ENCODE measurements at places on chromosomes 3 and 15. TPM values are rescaled to one million over a fixed set of nuclear protein-coding genes. Genes with fewer than 3 reads are reported as not detected.

- peak; percentile 41 for DNase-seq
- peak overlapping the region; percentile 52 for H3K4me3 ChIP-seq
- H3K27me3 ChIP-seq: peaks cover 60% of the 10 kb centered on the region
- H3K4me1 ChIP-seq: peaks cover 15% of the 10 kb centered on the region
- H3K36me3 ChIP-seq: no peaks in the 10 kb centered on the region
These were observed 858 bp downstream of the NTRK3 start for GRCh38 chr15:88255484-88256278.

GRCh38 chr15:31255176-31255510, 71.5 kb upstream of the KLF13 start:
- H3K36me3 ChIP-seq: peaks cover 4% of the 10 kb centered on the region
- no peak overlapping the region for H3K27ac ChIP-seq

- no peaks in the 10 kb centered on the region for H3K36me3 ChIP-seq
- H3K4me3 ChIP-seq: no peak overlapping the region
- peaks cover 10% of the 10 kb centered on the region for H3K27me3 ChIP-seq
- DNase-seq: no peak
- no peak overlapping the region for H3K27ac ChIP-seq
These were observed 93.4 kb downstream of the WDR76 start for GRCh38 chr15:43920254-43920600.

GRCh38 chr15:72099155-72099554, 18.8 kb downstream of the MYO9A start:
- peaks cover 8% of the 10 kb centered on the region for H3K36me3 ChIP-seq
- H3K27me3 ChIP-seq: no peaks in the 10 kb centered on the region
- H3K4me1 ChIP-seq: no peaks in the 10 kb centered on the region
- H3K4me3 ChIP-seq: no peak overlapping the region

- peaks cover 36% of the 10 kb centered on the region for H3K36me3 ChIP-seq
- no peak for DNase-seq
- H3K27me3 ChIP-seq: peaks cover 11% of the 10 kb centered on the region
- H3K27ac ChIP-seq: peak overlapping the region; percentile 89
These were observed 760 bp downstream of the FANCI start for GRCh38 chr15:89244574-89244903.

GRCh38 chr15:35427091-35427490, 118.9 kb downstream of the DPH6 start:
- no peak overlapping the region for H3K4me3 ChIP-seq
- H3K27ac ChIP-seq: no peak overlapping the region
- peaks cover 3% of the 10 kb centered on the region for H3K4me1 ChIP-seq

DNA sequence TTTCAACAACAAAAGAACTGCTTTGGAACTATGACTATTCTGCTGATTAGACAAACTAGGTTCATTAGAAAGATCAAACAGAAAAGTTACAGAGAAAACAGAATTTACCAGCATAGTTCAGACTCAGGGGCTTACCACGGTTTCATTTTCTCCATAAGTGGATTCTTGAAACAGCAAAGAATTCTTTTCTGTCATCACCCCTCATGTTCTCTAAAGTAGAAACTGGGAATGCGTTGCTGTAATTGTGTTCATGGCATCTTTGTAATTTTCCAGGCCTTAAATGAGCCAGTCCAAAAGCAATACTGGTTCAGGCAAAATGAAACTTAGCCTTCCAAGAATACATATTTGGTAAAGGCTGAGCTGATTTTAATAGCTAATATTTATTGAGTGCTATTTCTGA, 287.8 kb downstream of the CHL1 start:
- H3K36me3 ChIP-seq: no peaks in the 10 kb centered on the region
- H3K4me1 ChIP-seq: no peaks in the 10 kb centered on the region
- H3K27me3 ChIP-seq: no peaks in the 10 kb centered on the region
- H3K27ac ChIP-seq: no peak overlapping the region

GRCh38 chr3:105856605-105857004, 12.2 kb downstream of the CBLB start:
- no peak overlapping the region for H3K4me3 ChIP-seq
- H3K4me1 ChIP-seq: peaks cover 33% of the 10 kb centered on the region
- no peak for DNase-seq
- H3K27ac ChIP-seq: no peak overlapping the region
- H3K36me3 ChIP-seq: peaks cover 50% of the 10 kb centered on the region

DNA sequence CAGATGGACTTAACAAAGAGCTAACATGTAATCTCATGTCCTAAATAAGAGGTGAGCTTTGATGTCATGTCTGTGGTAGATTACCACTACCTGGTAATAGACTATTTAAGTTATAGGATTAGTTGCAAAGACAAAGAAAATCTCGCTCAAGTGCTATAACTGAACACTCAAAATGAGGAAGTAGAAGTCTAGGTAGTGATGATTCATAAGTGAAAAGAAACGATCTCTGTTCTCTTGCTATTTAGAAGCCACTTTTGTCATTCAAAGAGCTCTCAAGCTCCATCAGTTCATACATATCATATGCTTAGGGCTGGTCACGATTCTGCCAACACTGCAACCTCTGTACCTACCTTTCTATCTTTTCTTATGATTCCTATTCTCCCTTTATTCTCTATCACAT, 110.9 kb downstream of the EDEM1 start:
- H3K4me3 ChIP-seq: no peak overlapping the region
- H3K36me3 ChIP-seq: no peaks in the 10 kb centered on the region
- no peak overlapping the region for H3K27ac ChIP-seq
- no peaks in the 10 kb centered on the region for H3K27me3 ChIP-seq

DNA sequence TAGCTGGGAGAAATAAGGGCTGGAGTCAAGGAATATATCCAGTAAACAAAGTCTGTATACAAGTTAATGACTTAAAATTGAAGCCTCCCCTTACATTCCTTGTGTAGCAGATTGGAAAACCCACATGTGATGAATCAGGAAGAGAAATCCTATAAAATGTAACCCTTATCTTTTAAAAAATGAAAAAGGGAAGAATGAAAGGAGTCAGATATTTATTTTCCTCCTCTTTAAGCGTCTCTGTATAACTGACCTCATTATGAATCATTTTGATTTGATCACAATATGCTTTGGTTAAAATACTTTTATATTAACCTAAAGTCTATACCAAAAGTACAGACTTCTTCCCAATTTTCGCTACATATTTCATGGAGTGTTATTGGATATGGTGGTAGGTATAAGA, 316.3 kb upstream of the STAC start:
- no peak overlapping the region for H3K27ac ChIP-seq
- H3K4me1 ChIP-seq: no peaks in the 10 kb centered on the region
- H3K4me3 ChIP-seq: no peak overlapping the region
- no peaks in the 10 kb centered on the region for H3K27me3 ChIP-seq

- no peak for DNase-seq
- H3K36me3 ChIP-seq: no peaks in the 10 kb centered on the region
- H3K27ac ChIP-seq: no peak overlapping the region
These were observed 175.1 kb upstream of the ATP11B start for GRCh38 chr3:182618085-182618732.

GRCh38 chr15:63628123-63628822, 31.1 kb downstream of the FBXL22 start:
- H3K27ac ChIP-seq: no peak overlapping the region
- H3K4me1 ChIP-seq: peaks cover 1% of the 10 kb centered on the region
- no peak overlapping the region for H3K4me3 ChIP-seq
- H3K36me3 ChIP-seq: peaks cover 42% of the 10 kb centered on the region

GRCh38 chr15:96339619-96340347, 9.3 kb downstream of the NR2F2 start:
- peaks cover 4% of the 10 kb centered on the region for H3K4me1 ChIP-seq
- DNase-seq: no peak
- peak overlapping the region; percentile 48 for H3K27ac ChIP-seq
- H3K4me3 ChIP-seq: no peak overlapping the region
- no peaks in the 10 kb centered on the region for H3K36me3 ChIP-seq

GRCh38 chr3:149366031-149366430, 11.4 kb downstream of the TM4SF1 start:
- H3K27ac ChIP-seq: no peak overlapping the region
- no peaks in the 10 kb centered on the region for H3K4me1 ChIP-seq
- H3K36me3 ChIP-seq: no peaks in the 10 kb centered on the region
- H3K4me3 ChIP-seq: no peak overlapping the region

DNA sequence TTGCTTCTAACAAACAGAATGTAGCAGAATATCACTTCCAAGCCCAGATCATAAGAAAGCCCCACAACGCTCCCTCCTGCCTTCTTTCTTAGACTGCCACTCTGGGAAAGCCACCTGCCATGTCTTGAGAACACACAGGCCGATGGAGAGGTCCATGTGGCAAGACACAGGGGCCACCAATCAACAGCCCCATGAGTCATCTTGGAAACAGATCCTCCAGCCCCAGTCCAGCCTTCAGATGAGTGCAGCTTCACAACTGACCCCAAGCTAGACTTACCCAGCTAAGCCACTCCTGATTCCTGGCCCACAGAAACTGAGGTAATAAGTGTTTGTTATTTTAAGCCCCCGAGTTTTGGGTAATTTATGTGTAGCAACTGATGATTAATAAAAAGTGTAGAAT, 39.7 kb downstream of the PTH1R start:
- H3K4me1 ChIP-seq: peaks cover 18% of the 10 kb centered on the region
- no peaks in the 10 kb centered on the region for H3K27me3 ChIP-seq
- no peak overlapping the region for H3K27ac ChIP-seq
- peaks cover 42% of the 10 kb centered on the region for H3K36me3 ChIP-seq
- DNase-seq: peak; percentile 2

GRCh38 chr3:152348436-152349177, 79.9 kb downstream of the MBNL1 start:
- H3K27me3 ChIP-seq: no peaks in the 10 kb centered on the region
- no peak for DNase-seq
- no peak overlapping the region for H3K4me3 ChIP-seq

DNA sequence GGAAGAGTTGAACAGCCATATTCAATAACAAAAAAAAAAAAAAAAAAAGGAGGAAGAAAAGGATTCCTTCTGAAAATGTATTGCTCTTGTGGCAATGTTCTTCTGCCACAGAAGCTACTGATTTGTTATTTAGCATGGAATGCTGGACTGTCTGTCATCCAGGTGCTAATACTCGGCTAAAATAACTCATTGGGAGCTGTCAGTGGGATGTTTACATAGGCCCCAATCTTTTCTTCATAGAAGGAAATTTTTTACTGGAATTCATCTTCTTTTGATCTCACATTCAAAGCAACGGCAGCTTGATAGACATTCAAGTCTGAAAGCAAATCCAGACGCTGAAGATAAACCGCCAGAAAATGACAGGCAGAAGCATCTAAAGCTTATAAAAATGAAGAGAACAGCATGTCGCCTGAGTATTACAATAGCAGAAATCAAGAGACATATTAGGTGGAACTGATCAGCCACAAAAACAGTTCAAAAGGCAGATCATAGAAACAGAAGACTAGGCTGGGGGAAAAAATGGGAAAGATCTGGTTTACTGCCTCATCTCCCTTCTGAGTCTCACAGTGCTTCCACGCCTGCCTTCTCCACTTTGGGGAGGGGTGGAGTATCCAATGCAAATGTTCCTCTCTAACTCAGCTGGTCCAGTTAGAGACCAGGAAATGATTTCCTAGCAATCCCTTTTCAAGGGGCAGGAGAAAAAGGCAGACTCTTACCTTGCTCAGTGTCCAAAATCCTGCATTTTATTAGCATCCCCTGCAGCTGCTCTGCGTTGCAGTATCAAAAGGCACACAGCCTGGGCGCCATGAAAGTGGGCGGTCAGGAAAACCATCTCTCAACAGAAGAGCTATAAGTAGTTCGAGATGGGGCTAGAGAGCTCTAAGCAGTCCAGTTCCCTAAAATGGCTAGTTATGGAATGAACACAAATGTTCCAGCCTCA, 451.9 kb downstream of the FOXP1 start:
- no peak for DNase-seq
- H3K27me3 ChIP-seq: no peaks in the 10 kb centered on the region
- H3K36me3 ChIP-seq: peaks cover 1% of the 10 kb centered on the region
- peak overlapping the region; percentile 86 for H3K4me3 ChIP-seq
- peak overlapping the region; percentile 95 for H3K27ac ChIP-seq
- peaks cover 45% of the 10 kb centered on the region for H3K4me1 ChIP-seq

DNA sequence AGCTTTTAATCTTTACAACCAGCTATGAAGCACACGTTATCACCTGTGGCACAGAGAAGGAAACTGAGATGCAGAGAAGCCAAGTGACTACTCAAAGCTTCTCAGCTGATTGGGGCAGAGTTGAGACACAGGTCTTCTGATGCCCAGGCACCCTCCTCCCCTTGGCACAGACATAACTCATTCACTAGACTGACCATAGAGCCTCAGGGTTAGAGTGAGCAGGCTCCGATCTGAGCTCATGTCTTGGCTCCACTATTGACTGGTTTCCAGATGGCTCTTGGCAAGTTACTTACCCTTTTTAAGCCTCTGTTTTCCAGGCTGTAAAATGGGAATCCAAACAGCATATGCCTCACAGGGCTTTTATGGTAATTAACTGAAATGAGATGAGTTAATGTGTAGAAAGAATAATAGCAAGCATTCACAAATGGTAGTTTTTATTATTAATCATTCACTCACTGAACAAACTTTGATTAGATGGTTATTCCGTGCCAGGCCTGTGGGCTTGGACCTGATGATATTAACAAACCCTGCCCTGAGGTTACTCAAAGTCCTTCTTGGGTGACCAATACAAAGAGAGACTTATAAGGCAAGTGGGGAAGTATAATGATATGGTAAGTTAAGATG, 184.3 kb downstream of the ANXA2 start:
- H3K27ac ChIP-seq: no peak overlapping the region
- H3K27me3 ChIP-seq: peaks cover 30% of the 10 kb centered on the region
- no peaks in the 10 kb centered on the region for H3K36me3 ChIP-seq
- no peak overlapping the region for H3K4me3 ChIP-seq

The PAQR5 gene
- total RNA-seq: not detected

The NAA80 gene
- total RNA-seq: 34.3 TPM

The ARIH2 gene
- total RNA-seq: 108 TPM

The CCR5 gene
- total RNA-seq: 39.6 TPM

The PRR20G gene
- total RNA-seq: not detected

The IQCH gene
- 1.2 TPM for total RNA-seq

The DAZL gene
- not detected for total RNA-seq

The TLR9 gene
- total RNA-seq: 1.6 TPM

The SOX2 gene
- not detected for total RNA-seq

The SERPINI2 gene
- not detected for total RNA-seq

The ABHD17C gene
- 2.1 TPM for total RNA-seq

The LRIG1 gene
- total RNA-seq: 27.0 TPM

The XYLB gene
- total RNA-seq: 2.6 TPM

The B3GNT5 gene
- 0.61 TPM for total RNA-seq

The HESX1 gene
- total RNA-seq: not detected

The MYRIP gene
- not detected for total RNA-seq
